ENCODE measurements at places on chromosomes 13 and 19.

GRCh38 chr13:103283451-103283820, 217.2 kb upstream of the SLC10A2 start:
- DNase-seq: no peak

DNA sequence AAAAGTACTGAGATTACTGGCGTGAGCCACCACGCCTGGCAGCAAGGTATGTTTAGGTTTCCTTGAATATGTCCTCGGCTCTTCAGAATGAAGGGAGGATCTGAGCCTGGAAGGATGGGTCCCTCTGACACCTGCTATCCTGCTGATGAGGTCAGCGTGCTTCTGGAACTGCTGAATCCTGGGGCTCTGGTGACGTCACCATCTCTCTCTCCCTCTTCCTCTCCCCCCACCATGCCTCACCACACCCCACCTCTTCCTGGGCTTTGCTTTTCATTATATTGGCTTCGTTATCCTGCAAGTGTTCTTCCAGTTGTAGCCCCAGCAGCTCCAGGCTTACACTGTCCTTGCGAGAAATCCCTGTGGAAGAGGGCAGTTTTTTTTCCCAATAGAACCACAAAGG, 49.8 kb downstream of the CCNE1 start:
- DNase-seq: no peak

- peak; percentile 33 for DNase-seq
Measured at GRCh38 chr13:40786568-40786996, 2.8 kb upstream of the SLC25A15 start.

DNA sequence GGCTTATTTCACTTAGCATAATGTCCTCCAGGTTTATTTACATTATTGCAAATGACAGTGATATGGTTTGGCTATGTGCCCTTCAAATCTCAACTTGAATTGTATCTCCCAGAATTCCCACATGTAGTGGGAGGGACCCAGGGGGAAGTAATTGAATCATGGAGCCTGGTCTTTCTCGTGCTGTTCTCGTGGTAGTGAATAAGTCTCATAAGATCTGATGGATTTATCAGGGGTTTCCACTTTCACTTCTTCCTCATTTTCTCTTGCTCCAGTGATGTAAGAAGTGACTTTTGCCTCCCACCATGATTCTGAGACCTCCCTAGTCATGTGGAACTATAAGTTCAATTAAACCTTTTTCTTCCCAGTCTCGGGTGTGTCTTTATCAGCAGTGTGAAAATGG, 109.6 kb downstream of the VWA8 start:
- DNase-seq: no peak

- DNase-seq: no peak
Measured at GRCh38 chr13:110114316-110114715, 192.6 kb downstream of the COL4A1 start.

GRCh38 chr13:114035583-114036531, 62.0 kb upstream of the C13orf46 start:
- no peak for DNase-seq

DNA sequence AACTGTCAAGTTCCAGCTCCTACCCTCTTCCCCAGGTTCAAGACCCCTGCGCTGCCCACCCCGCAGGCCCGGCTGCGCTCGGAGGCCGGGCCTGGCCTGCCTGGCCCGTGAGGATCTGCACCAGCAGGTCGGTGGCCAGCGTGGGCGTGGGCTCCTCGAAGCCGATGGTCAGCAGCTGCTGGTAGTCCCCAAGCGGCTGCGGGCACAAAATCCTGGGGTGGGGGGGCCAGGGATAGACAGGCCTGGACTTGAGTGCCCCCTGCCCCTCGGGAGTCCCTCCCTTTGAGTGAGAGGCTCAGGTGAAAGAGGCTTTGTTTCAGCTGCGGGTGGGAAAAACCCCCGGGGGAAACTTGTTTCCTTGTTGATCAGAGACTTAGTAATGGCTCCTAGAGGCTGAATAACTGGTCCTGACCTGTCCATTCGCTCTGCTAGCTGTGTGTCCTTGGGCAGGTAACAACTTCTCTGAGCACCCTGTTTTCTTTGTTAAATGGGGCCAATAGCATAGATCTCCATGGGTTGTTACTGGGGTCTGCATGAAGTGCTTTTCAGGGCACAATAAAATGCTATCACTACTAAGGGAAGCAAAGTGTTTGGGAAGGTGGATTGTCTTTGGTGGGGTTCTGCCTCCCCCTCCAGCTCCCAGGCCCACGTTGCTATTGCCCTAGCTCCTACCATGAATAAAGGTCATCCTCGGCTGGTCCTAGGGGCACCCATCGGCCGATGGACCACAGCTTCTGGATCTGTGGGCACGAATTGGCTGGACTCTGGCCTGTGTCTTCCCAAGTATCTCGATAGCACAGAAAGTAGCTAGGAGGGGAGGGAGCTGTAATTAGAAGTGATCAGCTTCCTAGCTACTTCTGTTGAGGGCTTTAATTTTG, 3.5 kb downstream of the C19orf67 start:
- DNase-seq: no peak

DNA sequence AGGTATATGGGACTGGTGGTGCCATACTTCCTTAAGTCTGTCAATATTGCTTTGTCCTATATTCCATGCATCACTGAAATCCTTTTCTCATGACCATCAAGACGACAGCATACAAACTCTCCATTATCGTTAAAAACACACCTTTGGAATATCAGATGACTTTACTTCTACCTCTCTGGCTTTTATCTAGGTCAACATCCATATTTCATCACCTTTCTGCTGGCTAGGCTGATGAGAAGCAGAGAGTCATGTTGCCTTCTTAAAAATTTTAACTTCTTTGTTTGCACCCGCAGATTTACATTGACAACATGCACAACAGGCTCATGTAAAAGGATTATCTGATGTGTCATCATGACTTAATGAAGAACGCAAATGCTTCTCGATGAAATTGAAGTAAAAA, 771.4 kb downstream of the OLFM4 start:
- no peak for DNase-seq

DNA sequence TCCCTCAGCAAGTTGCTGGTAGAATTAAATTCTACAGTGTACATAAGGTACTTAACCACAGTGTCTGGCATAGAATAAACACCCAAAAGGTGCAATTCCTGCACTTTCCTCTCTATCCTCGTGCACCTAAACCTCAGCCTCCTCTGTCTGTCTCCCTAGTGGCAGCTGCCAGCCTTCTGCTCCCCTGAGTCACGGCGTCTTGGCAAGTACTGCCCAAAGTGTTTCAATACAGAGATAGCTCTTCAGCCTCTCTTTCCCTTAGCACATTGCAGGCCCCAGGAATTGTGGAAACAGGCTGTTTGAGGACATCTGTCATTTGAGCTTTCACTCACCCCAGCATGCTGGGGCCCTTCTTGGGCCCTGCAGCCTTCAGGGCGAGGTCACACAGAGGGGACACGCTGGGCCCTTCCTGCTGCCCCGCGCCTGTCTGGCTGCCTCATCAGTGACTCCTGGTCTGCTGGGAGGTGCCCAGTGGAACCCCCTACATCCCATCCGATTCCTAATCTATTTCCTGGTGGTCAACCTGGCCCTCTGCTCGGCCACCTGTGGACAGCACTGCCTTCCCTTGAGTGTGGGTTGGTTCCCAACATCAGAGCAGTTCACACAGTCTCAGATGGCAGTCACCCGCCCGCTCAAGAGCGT, 19.3 kb downstream of the COL4A2 start:
- no peak for DNase-seq

DNA sequence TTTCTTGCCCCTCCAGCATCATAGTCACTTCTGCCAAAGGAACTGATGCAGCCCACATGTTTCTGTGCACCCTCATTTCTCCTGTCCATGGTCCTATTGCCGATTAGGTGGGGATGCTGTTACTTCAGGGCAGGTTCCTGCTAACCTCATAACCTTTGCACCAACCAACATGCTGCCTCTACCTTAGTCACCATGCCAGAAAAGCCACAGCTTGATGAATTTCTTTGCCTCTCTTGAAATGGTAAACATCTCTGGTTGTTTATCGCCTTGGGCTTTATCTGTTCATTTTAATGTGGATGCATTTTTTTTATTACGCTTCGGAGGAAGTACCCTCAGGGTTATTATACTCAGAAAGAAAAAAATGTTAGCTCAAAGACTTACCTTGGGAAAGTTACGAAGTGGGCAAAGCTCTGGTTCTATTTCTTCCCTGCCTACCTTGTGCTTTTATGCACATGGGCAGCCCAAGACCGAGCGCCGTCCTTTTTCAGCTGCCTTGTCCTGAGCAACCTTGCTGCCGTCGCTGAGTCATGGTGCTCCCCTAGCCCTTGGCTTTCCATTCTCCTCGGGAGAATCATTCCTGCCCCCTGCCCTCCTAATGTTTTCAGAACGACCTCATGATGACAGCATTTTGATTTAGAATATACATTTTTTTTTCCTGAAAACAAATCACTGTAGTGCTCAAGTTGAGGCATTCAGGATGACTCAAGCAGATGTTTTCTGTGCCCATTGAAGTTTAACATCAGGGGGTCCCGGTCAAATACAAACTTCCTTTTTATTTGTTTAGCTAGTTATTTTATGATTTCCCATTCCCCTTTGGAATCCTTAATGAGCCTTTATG, 280.0 kb downstream of the SHISA2 start:
- DNase-seq: peak; percentile 86

GRCh38 chr13:43389983-43390382, 366.6 kb downstream of the DNAJC15 start:
- DNase-seq: no peak

DNA sequence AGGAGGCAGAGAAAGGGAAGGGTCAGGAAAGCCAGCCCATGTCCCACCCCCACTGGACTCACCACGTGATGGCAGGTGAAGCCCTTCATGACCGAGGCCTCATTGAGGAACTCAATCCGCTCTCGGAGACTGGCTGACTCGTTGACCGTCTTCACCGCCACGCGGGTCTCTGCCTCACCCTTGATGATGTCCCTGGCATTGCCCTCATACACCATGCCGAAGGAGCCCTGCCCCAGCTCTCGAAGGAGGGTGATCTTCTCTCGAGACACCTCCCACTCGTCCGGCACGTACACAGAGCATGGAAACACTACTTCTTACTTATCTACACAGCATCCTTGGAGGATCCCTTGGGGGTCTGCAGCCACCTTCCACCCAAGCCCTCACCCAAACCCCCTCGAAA, 55.7 kb downstream of the ZNF557 start:
- no peak for DNase-seq

- no peak for DNase-seq
Measured at GRCh38 chr19:34230820-34231219, 23.5 kb upstream of the GARRE1 start.

GRCh38 chr13:114143806-114144605, 11.6 kb upstream of the RASA3 start:
- DNase-seq: no peak

DNA sequence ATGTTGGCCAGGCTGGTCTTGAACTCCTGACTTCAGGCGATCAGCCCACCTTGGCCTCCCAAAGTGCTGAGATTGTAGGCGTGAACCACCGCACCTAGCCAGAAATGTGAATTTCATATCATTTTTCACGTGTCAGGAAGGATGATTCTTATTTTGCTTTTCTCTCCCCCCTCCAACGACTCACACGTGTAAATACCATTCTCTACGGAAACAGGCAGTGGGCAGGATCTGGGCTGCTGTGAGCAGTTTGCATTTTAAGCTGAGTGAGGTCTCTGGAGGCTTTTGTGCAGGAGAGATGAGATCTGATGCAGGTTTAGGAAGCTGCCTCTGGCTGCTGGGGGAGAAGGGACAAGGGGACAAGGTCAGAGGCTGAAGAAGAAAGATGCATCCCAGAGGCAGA, 11.9 kb downstream of the ANKRD24 start:
- no peak for DNase-seq

GRCh38 chr13:110641055-110642015, 26.0 kb downstream of the NAXD start:
- no peak for DNase-seq

DNA sequence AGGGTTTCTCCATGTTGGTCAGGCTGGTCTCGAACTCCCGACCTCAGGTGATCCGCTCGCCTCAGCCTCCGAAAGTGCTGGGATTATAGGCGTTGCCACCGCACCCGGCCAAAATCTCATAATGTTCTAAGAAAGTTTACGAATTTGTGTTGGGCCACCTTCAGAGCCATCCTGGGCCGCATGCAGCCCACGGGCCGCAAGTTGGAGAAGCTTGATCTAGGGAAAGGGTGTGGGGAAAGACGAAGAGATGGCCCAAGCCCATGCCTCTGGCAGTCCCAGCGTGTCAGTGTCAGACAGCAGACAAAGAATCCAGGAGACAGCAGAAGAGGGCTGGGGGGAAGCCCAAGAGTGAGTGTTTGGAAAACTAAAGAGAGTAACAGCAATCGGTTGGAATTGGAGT, 17.3 kb upstream of the PNMA8C start:
- no peak for DNase-seq

DNA sequence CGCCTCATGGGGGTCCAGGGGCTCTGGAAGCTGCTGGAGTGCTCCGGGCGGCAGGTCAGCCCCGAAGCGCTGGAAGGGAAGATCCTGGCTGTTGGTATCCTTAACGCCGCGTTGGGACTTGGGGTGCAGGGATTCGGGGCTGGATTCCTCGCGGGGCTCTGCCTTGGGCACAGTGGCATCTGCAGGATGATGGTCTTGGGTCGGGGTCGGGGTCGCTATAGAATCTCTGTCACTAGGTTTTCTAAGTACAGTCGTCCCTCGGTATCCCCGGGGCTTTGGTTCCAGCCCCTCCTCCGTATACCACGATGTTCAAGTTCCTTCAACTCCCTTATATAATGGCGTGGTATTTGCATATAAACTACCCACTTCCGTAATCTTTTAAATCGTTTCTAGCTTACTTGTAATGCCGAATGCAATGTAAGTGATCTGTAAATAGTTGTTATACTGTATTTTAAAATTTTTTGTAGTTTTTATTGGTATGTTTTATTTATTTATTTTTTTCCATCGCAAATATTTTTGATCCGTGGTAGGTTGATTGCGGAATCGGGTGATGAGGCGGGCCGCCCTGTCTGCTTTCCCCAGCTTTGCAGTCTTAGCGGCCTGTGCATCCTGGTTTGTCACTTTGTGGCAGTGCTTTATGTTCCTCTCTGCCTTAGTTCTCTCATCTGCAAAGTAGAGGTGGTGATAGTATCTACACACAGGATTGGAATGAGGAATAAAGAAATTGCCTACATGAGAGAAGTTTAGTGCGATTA, 606 bp downstream of the ERCC5 start:
- peak; percentile 30 for DNase-seq

All from A172 (cell line).